Stimulated activated CD4-positive, alpha-beta T cell treated with anti-CD3 and anti-CD28 coated beads, TNF-alpha, amount 100 ng/mL, for 24 hours (primary cell): ENCODE measurements at places on chromosomes 5 and 9.

DNA sequence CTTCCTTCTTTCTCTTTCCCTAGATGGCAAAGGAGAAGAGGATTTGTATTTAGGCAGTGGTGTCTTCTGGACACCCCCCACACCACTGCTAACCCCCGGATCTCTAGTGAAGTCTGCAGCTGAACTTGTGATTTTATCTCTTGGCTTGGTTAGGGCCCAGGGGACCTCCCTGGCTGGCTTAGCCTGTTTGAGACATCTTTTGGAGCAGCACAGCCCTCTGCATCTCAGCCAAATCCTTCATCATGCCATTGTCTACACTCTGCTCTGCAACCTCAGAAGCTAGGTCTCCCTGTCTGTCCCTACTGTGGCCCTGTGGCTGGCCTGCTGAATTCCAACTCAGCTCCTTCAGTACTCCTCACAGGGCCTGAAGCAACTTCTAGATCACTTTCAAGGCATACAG, 81.7 kb downstream of the MUSK start:
- no peak for DNase-seq

DNA sequence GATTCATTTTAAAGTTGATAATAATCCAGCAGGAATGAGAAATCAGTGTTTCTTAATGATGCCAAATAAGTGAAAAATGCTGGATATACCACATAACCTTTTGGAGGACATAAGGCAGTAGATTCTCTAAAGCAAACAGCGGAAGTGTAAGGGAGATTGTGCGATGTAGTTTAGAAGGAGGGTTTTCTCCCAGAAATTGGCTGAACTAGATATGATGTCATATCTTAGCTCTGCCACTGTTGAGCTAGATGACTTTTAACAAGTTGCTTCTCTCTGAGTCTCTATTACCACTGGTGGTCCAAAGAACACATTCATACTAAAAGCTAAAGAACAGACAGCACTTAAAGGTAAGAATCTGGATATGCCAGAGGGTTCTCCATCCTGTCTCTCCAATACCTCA, 107.0 kb downstream of the NR6A1 start:
- DNase-seq = no peak

- no peak for DNase-seq
These were observed 2.2 kb upstream of the MEGF9 start for GRCh38 chr9:120716483-120716882.

- DNase-seq = no peak
These were observed 343.8 kb upstream of the CHD1 start for GRCh38 chr5:99272576-99272975.

GRCh38 chr9:136644593-136645351, 17.9 kb upstream of the EGFL7 start:
- DNase-seq = peak; percentile 47

GRCh38 chr5:156892223-156892622, 42.1 kb downstream of the PPP1R2B start:
- no peak for DNase-seq
